ENCODE measurements at places on chromosomes 4 and X.
A peak's percentile ranks its signal among the peaks of the same experiment; 100 is the strongest.

DNA sequence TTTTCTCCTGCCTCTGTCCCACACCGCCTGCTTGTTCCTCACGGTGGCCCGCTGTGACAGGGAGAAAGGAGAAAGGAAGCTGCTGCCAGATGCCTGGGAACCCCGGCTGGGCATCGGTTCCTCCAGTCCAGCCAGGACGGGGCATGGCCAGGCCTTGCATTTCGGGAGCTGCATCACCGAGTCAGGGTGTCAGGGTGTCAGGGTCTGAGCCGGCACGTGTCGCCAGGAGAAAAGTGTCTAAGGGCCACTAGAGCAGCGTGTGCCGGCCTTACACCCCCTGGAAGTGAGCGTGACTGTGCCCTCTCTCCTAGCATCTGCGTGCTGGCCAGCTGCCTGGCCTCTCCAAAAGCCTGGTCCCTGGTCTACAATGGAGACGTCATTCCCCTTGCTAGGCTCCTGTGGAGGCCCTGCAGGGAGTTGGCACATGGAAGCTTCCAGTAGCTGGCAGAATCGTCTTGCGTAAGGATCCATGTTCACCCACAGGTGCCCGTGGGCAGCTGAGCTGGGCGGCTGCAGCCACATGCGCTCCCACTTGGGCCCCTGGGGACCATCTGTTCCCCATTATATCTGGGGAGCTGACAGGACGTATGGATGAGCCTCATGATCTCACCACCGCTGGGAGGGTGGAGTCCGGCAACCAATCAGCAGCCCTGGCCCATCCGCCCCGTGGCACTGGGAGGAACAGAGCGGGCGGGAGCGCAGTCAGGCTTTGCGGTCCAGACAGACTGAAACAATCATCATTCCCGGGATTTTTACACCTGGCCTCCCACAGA, 39.9 kb upstream of the HMX1 start:
- H3K36me3 ChIP-seq, result no peaks in the 10 kb centered on the region
- H3K4me1 ChIP-seq, result no peaks in the 10 kb centered on the region
- peak; percentile 7 for DNase-seq
- H3K27me3 ChIP-seq, result no peaks in the 10 kb centered on the region
- no peak overlapping the region for H3K4me3 ChIP-seq

DNA sequence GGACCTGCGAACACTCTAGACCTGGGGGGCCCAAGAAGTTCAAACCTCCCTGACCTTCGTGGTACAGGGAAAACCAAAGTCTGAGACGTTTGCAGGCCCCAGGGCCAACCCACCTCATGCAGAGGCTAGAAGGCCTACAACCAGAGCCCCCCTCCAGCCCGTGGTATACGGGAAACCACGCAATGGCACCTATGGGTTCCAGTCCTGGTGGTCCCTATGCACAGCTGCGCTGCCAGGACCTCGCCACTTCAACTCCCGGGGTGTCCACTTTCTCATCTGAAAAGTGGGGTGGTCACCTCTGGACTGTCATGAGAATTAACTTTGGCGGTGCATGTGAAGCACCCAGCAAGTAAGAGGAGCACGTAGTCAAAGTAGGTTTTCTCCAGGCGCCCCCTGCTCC, 8.4 kb upstream of the MSX1 start:
- H3K27me3 ChIP-seq, result peaks cover 39% of the 10 kb centered on the region
- H3K4me3 ChIP-seq, result no peak overlapping the region
- DNase-seq, result no peak
- no peaks in the 10 kb centered on the region for H3K36me3 ChIP-seq

GRCh38 chrX:13341491-13342101, 21.7 kb upstream of the ATXN3L start:
- H3K27me3 ChIP-seq, result peaks cover 5% of the 10 kb centered on the region
- no peak for DNase-seq
- H3K4me1 ChIP-seq, result no peaks in the 10 kb centered on the region
- H3K36me3 ChIP-seq, result no peaks in the 10 kb centered on the region
- H3K27ac ChIP-seq, result no peak overlapping the region
- H3K4me3 ChIP-seq, result no peak overlapping the region

DNA sequence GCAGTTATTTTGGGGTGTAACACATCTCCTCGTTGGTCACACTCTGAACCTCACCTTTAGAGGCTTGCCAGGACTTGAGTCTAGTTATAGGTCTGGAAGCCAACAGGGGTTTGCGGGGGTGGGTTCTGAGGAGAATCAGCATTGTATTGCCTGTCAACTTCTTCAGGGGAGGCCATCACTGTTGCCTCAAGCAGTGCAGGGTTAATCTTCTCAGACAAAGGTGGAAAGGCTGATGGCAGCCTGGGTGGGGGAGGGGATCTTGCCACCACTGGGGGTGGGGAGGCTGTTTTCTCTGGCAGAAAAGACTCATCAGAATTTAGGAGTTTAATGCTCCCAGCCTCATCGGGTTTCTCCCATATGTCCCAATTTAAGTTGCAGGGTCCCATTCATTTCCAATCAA, 387.8 kb downstream of the PRR32 start:
- no peak for DNase-seq
- no peaks in the 10 kb centered on the region for H3K27me3 ChIP-seq
- H3K4me1 ChIP-seq, result no peaks in the 10 kb centered on the region

GRCh38 chr4:1109898-1110506, 3.4 kb downstream of the RNF212 start:
- H3K27me3 ChIP-seq, result peaks cover 4% of the 10 kb centered on the region
- no peak for DNase-seq
- no peaks in the 10 kb centered on the region for H3K36me3 ChIP-seq
- H3K27ac ChIP-seq, result no peak overlapping the region

- H3K4me3 ChIP-seq, result no peak overlapping the region
- H3K36me3 ChIP-seq, result no peaks in the 10 kb centered on the region
- no peak overlapping the region for H3K27ac ChIP-seq
- no peak for DNase-seq
- no peaks in the 10 kb centered on the region for H3K4me1 ChIP-seq
- no peaks in the 10 kb centered on the region for H3K27me3 ChIP-seq
Measured at GRCh38 chr4:38237139-38237538, 276.9 kb downstream of the PTTG2 start.
